ENCODE measurements at places on chromosomes 12 and 14.

- peak; percentile 15 for DNase-seq
Measured at GRCh38 chr12:126708492-126708896, 1558.5 kb upstream of the TMEM132C start.

DNA sequence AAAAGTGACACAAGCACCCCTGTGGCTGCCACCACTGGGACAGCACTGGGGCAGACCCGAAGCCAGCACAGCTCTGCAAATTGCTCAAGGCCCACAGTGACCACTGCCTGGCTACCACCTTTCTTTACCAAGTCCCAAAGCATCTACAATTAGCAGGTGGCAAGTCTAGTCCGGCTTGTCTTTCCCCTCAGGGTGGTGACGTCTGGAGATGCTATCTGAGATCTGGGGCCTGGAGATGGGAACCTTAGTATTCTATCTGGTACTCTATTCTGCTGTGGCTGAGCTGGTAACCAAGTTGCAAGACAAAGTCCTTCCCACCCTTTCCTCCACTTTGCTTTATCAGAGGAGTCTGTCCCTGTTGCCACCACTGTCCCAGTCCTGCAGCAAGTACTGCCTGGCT, 1010.1 kb upstream of the FLRT2 start:
- DNase-seq: no peak

DNA sequence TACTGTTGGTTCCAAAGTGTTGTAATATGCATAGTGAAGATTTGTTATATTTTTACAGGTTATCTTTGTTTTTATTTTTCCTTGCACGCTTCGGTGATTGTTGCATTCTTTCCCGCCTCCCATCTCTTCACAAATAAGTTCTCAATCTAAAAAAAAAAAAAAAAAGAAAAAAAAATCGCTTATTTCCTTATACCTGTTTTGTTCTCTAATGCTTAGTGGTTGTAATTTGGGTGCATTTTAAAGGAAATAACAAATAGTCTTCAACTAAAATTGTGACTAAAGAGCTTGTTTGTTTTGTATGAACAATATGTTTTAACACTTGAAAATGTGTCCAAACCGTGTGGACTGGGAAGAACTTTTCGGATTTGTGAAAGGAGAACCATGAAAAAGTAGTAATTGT, 1.5 kb downstream of the CAND1 start:
- no peak for DNase-seq

DNA sequence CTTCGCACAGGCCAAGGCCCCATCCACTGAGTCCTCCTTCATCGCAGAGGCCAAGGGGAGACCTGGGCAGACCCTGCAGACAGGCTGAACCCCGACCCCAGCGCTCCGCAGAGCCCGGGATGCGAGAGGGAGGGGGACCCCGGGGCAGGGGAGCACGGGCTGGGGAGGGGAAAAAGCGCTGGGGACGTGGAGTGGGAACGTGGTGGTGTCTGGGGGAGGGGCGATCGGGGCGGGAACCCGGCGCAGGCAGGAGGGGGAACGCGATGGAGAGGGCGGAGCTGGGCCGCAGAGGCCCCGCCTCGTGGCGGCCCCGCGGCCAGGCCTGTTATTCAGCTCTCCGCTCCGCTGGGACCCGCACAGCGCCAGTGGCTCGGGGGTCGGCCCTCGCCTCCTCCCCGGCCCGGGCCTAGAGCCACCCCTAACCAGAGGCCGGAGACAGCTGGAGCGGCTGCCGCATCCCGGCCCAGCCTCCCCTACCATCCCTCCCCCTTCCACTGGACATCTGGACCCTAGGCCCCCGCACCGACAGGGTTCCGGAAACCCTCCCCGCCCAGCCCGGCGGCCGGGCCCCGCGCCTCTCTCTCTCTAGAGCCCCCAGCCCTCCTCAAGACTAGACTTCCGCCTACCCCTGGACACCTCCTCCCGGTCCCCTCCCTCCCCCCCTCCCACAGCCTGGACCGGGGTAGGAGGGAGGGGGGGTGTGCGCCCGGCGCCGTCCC, at the start of gene ARHGEF25:
Gene ARHGEF25 (plus strand): TSS at position 328 of the 719 bp plus-strand sequence. CDS start 460 bp downstream, outside the sequence.
- DNase-seq: peak; percentile 54

DNA sequence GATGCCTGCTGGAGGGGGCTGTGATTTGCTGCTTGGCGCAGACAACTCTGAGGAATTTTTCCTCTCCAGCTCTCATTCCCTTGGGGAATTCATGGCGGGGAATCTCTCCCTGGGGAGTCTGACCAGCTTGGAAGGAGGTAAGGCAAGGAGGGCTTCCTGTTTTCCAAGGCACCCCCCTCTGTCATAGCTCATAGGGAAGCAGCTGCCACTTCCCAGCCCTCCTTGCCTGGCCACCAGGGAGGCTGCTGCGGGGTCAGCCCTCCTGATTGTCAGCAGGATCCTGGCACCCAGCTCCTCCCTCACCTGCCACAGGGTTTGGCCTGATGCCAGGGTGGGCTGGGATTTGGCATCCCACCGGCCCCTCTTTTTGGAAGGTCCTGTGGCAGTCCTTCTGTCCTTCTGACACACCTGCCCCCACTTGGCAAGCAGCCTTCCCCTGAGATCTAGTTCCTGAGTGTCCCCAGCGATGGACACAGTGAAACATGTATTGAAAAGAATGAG, 74.9 kb downstream of the TSPAN9 start:
- DNase-seq: no peak

DNA sequence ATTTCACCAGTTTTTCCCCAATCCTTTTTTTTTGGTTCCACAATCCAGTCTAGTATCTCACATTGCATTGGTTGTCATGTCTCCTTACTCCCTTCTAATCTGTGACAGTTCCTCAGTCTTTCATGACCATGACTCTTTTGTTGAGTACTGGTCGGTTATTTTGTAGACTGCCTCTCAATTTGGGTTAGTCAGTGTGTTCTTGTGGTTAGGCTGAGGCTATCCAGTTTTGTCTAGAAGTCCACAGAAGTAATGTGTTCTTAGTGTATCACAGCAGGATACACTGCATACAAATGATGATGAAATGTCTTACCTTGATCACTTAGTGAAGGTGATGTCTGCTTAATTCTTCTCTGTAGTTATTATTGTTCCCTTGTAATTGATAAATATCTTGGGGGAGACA, 24.8 kb downstream of the PELI2 start:
- DNase-seq: no peak

GRCh38 chr14:52071675-52072074, 2.8 kb upstream of the NID2 start:
- DNase-seq: no peak

- no peak for DNase-seq
Measured at GRCh38 chr12:13004361-13004760, 4.3 kb upstream of the HEBP1 start.

GRCh38 chr12:96392397-96392796, 7.8 kb downstream of the CDK17 start:
- DNase-seq: no peak

DNA sequence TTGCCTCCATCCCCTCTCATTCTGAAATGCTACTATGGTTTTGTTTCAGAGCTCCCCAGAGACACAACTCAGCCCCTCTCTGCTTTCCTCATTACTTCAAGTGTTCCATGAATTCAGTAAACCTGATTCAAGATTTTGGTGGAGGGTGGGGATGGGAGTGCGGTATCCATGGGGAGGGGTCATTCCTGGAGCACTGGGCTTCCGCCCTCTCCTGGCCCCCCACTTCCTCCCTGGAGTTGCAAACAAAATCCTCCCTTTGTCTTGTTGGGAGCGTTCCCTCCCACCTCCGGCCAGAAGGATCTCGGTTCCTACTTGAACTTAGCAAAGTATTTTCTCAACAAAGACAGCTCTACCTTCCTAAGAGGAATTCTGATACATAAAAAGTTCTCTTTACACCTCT, 71.8 kb upstream of the LTA4H start:
- DNase-seq: no peak

- no peak for DNase-seq
Measured at GRCh38 chr14:81331229-81332021, 68.7 kb downstream of the STON2 start.

- DNase-seq: peak; percentile 5
Measured at GRCh38 chr12:14613718-14614117, 46.0 kb upstream of the PLBD1 start.

GRCh38 chr12:93336291-93336741, 41.4 kb upstream of the NUDT4 start:
- DNase-seq: no peak

GRCh38 chr12:71664411-71665089, 449 bp downstream of the THAP2 start:
- no peak for DNase-seq

DNA sequence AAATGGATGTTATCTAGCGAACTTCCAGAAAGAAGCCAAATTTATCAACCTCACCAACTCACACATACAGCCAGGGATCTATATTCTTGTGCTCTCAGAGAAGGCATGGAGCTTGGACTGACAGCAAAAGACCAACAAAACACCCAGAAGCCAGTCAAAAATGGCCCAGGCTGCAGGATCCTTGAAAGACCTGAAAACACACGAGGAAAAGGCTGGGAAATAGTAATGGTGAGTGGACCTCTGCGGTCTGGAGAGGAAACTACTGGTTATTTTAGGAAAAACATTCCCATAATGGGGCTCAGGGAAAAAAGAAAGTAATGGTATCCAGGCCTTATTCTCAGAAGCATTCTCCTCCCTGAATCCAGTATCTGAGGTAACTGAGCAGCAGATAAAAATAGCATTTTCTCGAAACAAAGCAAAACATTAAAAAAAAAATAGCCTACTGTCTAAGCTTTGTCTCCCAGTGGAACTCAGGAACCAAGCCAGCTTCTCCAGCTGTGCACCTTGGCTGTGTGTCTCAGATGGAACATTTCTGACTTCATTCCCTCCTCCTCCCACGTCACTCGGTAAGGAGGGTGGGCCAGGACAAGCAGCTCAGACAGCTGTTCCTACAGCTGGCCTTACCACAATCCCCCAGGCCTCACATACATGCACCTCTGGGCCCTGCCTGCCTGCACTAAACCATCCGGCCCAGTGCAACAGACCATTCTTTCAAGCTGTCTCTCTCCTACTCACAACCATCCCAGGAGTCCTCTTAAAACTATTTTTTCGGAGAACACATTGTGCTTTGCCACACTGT, 249.9 kb downstream of the DAD1 start:
- DNase-seq: no peak

- DNase-seq: no peak
Measured at GRCh38 chr12:120230326-120230973, 29.5 kb upstream of the RPLP0 start.

- no peak for DNase-seq
Measured at GRCh38 chr12:97398704-97399103, 63.9 kb upstream of the RMST start.

- no peak for DNase-seq
Measured at GRCh38 chr12:50936821-50937530, 15.4 kb upstream of the HIGD1C start.

DNA sequence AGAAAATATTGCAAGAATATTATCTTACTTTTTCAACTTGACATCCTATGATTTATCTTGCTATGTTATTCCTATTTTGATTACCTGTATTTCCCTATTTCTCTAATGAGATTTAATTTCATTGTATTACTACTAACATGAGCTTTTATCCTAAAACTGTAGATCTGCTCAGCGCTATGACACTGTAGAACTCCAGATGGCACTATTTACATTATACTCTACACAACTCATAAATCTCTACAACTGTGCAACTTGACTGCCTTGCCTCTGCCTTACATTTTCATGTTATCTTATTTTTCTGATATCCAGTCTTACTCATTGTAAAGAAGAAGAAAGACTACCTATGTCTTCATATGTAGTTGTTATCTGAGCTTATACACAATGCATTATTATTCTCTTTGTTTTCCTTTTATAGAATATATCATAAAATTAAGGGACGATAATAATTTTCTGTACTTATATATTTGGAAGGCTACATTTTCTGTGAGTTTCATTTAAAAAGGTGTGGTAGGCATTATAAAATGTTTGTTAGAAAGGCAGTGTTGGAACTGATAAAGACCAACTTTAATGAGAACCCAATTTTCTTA, 24.1 kb downstream of the NUP37 start:
- DNase-seq: peak; percentile 8

DNA sequence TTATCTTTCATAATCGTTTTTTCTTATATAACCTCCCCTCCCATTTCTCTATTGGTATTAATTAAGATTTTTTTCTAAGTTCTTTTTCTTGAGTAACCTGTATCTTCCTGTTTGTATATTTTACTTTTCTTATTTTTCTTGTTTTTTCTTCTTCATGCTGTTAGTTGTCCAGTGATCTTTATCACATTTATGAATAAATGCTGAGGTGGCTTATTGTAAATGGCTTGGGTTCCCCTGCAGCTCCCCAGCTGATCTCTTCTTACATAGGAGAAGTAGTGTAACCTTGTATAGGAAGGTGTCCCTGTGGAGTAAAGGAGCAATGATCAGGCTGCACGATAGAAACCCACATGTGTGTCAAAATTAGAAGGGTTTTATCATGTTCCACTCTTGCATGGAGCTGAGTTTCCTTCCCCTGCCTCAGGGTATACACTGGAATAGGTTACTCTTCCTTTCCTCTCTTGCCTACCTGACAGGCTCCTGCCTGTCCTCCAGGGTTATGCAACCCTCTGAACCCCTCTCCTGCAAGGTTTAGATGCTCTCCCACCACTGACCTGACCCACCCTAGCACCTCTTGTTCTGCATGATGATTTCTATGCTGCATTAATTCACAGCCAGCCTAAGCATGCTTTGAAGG, 334.8 kb upstream of the RGS6 start:
- DNase-seq: no peak

DNA sequence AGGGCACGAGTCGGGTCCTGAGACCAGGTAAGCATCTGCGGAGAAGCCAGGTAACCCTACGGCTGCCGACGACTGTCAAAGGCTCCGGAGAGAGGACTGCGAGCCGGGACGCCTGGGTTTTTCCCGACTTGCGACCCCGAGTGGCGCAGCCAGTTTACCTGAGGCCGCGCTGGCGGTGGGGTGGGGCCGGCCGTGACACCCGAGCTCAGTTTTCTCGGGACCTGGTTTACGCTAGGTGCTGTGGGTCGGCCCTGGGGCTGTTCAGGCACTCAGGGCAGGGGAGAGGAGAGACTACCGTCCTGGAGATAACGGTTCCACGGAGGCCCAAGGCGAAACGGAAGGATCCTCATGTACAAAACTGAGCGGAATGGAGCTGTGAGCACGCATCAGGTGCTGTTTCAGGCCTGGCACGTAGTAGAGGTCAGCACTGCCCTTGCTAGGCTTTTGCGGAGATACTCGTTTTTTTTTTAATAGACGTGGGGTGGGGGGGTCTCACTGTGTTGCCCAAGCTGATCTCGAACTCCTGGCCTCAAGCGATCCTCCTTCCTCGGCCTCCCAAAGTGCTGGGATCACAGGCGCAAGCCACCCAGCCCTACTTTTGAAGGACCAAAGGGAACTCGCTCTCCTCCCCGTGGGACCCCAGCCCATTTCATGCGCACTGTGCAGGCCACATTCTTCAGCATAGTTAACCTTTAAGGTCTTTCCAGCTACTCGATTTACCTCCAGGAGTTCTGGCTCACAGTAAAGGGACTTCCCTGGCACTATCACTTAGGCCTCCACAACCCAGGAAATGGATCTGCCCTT, 471 bp downstream of the MTRFR start:
- no peak for DNase-seq

DNA sequence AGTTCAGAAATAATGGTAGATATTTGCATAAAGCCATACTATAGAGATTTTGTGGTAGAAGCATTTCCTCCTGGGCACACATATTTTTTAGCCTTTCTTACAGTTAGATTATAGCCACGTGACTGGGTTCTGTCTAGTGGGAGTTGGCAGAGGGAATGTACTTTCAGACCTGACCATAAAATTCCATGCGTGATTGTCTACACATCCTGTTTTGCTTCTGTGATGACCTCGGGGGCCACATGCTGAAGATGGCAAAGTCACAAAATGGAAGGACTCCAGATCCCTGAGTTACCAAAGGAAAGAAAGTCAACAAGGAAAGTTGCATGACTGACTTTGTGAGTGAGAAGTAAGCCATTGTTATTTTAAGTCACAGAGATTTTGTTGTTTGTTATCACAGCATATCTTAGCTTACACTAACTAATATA, 14.6 kb upstream of the MIA2 start:
- DNase-seq: no peak

All from CD4-positive, alpha-beta T cell treated with Interleukin-17A for 1 hour (primary cell).